ENCODE measurements at places on chromosomes 7 and 10.

- DNase-seq = no peak
Measured at GRCh38 chr7:36468370-36469101, 78.9 kb downstream of the ANLN start.

GRCh38 chr10:77279207-77279606 is 358.4 kb downstream of the KCNMA1 start:
- DNase-seq = no peak

- peak; percentile 52 for DNase-seq
Measured at GRCh38 chr7:99579956-99580777, 17.9 kb upstream of the TMEM225B start.

DNA sequence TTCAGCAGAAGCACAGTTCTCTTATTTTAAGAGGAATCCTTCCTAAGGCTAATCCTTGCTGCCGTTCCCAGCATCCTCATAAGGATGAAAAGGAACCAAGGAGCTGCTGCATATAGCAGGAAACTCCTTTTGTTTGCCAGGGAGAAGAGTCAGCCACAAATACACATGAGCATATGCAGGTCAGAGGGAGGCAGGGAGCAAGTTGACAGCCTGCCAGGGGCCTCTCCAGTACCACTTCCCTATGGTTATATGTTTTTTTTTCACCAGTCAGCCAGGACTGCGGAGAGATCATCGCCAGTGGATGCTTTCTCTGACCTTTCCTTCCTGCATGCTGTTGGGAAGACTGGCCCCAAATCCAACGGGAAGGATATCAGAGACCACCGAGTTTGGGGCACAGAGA is 39.8 kb downstream of the SLC35B4 start:
- no peak for DNase-seq

DNA sequence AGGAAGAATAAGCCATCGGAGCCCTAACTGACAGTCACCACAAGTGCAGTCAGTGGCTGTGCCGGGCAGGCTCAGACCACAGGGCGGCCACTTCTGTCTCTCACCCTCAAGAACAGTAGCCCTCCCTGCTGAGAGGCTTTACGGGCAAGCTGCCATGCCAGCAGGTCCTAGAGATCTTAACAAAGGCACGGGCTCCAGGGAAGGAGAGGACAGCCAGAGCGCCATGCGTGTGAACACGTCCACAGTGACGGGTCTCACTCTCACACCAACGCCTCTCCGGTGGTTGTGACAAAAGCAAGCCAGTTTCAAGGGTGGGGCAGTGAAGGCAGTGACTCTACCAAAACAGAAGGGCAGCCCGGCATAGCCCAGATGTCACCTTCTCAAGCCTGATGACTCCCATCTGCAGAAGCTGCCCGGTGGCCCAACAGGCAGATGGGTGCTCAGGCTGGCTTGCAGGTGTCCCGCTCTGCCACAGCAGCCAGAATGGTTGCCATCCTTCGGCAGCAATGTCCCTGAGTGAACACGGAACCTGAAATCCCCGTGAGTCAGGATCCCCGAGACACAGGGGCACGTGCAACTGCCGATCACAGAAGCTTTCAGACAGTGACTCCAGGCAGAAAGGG is 102.0 kb downstream of the FAM53B start:
- no peak for DNase-seq

- DNase-seq = peak; percentile 58
Measured at GRCh38 chr7:159030490-159031134, 114.1 kb downstream of the VIPR2 start.

DNA sequence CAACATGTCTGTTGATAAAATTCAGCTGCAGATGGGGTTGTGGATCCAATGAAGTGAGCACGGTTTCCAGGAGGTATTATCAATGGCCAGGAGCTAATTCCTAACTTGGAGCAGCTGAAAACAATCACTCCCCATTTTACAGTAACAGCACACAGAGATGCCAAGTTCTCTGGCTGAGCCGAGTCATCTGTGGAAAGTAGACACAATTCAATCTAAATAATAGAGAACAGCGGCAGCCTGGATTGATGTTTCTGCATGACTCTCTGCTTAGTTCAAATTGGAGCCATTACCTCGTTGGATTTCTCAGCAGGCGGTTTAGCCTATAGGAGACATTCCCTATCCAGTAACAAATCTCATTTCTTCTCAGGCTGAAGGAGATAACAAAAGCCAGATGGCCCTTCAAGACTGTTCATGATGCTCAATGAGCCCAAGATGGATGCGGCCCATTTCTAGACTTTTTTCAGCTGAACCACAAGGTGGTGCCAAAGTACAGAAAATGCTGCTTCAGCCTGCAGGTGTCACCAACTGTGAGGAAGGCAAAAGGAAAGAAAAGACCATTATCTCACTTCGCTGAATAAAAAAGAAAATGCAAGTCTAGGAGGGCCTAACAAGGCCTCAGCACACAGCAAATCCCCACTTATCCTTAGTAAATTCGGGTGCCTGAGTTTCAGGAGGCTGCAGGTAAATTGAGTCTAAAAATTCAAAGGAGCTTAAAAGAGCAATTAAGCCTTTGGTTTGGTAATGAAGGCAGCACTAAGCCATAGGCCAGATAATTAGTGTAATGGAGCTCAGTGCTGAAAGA is 83.7 kb downstream of the SLC16A9 start:
- DNase-seq = peak; percentile 73

- no peak for DNase-seq
Measured at GRCh38 chr7:77426521-77427051, 10.4 kb upstream of the GSAP start.

DNA sequence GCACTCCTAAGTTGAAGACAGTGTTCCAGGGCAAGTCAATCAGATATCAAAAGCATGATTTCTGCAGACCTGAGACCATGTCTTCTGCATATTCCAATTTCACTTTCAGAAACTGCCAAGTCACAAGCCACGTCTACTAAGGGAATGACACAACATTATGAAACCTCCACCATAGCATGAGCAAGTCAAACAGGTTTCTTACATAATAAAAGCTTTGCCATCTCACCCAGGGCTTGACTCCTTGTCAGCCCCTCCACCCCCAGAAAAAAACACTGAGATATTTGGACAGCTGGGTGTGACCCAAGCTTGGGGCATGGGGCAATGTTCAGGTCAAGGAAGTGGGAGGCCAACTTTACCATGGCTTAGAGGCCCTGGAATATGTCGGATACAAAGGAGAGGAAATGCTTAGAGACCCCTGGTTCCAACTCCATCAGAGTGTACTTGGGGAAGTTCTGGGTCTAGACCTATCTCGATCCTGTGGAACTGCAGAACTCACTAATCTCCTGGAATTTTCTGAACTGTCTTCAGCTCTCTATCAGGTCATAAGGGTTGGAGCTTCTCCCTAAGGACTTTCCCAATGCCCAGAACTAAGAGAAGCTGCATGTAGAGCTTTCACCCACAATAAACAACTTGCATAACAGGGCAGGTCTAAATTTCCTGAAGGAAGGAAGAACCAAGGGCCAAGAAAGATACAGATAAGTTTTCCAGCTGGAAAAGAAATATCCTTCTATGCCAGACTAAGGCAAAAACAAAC is 80.6 kb upstream of the NAMPT start:
- no peak for DNase-seq

GRCh38 chr10:128375171-128375570 is 248.9 kb upstream of the MKI67 start:
- no peak for DNase-seq

- no peak for DNase-seq
Measured at GRCh38 chr7:37050801-37051200, 326.5 kb upstream of the AOAH start.

- no peak for DNase-seq
Measured at GRCh38 chr7:7221599-7222038, 39.3 kb downstream of the C1GALT1 start.

DNA sequence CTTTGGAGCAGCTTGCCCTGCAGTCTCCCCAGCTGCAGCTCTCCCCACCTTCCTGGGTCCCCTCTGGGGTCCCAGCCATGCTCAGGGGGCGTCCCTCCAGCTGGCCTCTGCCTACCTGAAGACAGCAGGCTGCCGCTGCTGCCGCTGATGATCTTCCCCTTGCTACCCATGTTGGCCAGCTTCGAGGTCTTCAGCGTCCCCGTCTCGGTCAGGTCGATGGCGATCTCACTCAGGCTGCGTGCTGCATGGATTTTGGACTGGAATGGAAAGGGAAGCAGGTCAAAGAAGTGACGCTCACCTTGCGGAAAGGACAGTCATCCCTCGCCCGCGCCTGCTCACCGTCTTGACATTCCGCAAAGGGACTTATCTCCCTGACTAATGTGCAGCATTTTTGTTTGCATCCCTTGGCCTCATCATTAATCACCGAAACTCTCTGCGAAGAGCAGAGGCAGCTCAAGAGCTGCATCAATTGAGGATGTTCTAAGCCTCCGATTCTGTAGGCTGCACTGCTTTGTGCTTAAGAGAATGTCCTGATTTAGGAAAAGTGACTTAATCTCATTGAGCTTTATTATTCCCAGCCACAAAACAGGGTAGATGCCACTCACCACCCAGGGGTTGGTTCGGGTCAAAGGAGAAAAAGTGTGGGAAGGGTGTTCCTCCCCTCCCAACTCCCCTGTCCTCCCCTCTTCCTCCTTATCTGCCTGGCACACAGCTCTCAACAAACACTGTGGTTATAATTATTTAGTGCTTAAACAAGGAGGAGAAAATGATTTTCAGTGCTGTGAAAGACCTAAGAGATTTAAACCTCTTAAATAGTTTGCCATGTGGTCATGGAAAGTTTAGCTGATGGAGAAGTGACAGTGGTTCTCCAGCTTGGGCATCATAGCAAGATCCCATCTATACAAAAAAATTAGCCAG is 107.3 kb downstream of the PRPF18 start:
- DNase-seq = no peak

DNA sequence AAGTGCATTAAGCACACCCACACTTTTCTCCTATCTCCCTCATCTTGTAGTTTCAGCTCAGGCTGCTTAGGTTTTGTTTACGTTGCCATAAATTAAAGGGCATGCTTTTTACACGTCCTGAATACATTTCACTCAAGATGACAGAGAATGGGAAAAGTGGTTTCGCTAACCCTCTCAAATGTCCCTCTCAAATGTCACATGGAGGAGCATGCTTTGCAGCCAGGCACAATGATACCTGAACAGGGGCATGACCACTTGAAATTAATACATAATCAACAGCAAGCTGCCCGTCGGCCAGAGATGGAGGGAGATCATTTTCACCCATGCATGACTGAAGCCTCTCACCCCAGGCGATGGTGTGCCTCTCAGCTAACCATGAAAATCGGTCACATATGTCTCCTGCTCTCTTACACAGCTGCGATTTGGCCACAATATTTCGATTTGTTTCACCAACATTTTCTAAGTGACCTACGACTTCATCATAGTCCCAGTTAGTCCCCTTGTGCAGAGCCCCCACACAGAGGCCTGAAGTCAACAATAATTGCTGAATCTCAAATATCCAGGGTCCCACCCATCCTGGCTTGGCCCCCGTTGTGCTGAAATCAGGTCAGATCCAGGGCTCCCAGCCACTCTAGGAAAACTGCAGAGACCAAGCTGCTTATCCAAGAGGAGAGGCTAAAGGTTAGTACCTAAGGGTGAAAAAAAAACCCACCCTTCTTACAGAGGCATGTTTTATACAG is 373.9 kb upstream of the NFE2L3 start:
- peak; percentile 77 for DNase-seq

DNA sequence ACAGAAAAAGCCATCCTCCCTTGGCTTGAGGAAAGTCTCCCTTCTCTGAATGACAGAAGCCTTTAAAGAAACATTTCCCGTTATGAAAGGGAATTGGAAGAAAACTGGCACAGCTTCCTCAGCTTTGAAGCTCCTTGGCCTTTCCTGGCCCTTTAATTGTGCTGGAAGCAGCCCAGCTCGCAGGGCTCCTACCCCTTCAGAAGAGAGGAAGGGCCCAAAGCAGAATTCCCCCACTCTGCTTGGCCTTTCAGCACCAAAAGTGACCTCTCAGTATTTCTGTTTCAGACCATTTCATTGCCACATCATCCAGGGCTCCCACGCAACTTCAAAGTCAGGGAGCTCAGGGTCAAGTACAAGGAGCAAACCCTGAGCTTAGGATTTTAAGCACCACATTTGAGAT is 4.2 kb downstream of the AFAP1L2 start:
- DNase-seq = no peak

GRCh38 chr7:1679966-1680730 is 10.1 kb downstream of the ELFN1 start:
- DNase-seq = no peak

GRCh38 chr10:102837230-102837721 is at the start of gene CYP17A1:
TSS of gene CYP17A1 (minus strand) at chr10:102837413. CDS start at chr10:102837361, 52 bp downstream.
- no peak for DNase-seq

DNA sequence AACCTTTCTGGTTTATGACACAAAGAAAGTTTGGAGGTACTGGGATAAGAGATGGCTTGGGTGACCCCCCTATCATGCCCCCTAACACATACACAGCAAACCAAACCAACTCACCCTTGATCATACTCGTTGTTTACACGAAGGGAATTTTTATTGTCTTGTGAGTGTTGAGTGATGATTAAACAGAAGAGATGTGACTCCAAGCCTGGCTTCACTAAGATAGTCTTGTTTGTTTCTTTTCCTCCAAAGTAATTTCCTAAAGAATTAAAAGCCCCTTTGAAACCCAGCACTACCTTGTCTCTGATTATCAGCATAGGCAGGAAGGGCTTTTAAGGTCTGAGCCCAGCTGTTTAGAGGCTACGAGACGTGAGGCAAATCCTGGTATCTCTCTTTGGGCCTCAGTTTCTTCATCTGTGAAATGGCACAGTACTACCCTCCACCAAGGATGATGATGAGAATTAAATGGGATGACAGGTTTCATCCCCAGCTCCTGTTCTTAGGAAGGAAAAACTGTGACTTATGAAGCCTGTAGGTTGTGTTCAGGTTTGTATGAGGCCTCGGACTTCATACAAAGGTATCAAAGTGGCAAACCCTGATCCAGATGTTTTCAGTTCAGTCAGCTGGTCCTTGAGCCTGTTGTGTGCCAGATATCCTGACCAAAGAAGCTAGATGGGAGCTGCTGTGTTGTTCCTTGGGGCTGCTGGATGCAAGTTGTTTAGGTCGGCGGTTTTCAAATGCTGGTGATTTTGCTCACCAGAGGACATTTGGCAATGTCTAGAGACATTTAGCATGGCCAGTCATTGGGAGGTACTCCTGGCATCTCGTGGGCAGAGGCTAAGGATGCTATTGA is 51.8 kb downstream of the TCF7L2 start:
- no peak for DNase-seq

DNA sequence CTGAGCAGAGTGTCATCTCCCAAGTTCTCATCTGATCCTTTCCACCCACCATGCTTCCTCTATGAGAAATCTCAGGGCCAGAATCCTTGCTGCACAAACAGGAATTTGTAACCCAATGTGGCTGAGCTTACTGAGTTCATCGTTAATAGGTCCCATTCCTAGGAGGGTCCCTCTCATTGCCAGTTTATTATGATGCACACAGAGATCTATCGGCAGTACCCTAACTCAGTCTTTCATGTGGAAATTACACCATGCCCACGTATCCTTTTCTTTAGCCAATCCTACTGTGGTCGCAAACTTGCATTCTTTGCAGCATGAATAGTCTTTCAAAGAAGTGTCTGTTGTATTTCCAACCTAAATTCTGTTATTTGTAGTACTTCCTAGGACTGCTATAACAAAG is 12.1 kb downstream of the TMEM236 start:
- DNase-seq = no peak

DNA sequence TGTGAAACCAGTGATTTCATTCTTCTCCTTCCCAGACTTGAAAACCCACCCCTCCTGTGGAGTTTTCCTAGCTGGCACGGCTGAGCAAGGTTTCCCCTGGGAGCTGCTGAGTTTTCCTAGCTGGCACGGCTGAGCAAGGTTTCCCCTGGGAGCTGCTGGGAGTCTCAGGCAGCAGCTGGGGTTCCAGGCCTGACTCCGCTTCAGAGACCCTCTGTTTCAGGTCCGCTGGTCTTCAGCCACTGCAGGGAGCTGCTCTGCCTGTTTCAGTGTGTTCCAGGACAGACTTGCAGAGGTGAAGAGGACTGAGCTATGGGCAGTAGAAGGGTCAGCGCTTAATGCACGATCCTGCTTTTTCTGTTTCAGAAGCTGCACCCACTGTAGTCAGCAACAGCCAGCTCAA is 104.9 kb downstream of the XRCC2 start:
- peak; percentile 54 for DNase-seq
